Amniotic epithelial cell (primary cell): ENCODE measurements at places on chromosomes 11 and 22.

GRCh38 chr11:64001484-64002420 is 15.5 kb downstream of the OTUB1 start:
- DNase-seq = peak; percentile 21

DNA sequence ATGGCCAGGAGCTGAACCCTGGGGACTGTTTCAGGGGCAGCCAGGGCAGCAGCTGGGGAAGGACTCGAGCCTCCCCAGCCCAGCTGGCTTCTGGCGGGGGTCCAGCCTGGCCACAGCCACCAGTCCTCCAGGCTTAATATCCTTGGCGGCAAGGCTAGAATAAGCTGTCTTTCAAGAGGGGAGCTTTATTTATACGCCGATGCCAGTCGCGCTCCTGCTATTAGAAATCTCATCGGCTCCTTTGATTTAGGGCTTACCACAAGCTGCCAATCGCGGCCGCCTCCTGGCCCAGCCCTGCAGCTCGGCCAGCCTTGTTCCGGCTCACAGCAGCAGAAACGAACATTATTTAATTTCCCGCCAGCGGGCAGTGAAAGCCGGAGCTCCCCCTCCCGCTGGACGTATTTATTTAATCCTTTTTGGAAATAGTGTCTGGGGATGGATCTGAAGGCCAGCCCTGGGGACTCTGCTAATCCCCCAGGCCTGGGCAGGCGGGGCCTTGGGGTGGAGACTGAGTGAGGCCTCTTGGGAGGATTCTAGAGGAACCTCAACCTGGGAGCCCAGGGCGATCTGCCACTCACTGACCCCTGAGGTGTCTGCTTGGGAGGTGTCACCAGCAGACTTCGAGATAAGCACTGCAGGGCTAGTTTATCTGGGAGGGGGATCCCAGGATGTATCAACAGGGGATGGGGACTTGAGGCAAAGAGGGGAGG is 363.1 kb downstream of the MN1 start:
- DNase-seq = no peak

GRCh38 chr11:111417011-111417765 is 38.1 kb upstream of the POU2AF1 start:
- no peak for DNase-seq

GRCh38 chr11:76069001-76069400 is 137.3 kb downstream of the WNT11 start:
- DNase-seq = no peak

- no peak for DNase-seq
Measured at GRCh38 chr11:72218251-72218745, 1.7 kb downstream of the FOLR2 start.

- DNase-seq = no peak
Measured at GRCh38 chr22:43996981-43997265, 27.2 kb upstream of the PARVB start.
